ENCODE measurements at places on chromosomes 2 and 18.

GRCh38 chr2:63840081-63840784, 1.5 kb upstream of the UGP2 start:
- DNase-seq, result no peak

- DNase-seq, result no peak
Measured at GRCh38 chr2:220748875-220749479, 823.1 kb downstream of the EPHA4 start.

DNA sequence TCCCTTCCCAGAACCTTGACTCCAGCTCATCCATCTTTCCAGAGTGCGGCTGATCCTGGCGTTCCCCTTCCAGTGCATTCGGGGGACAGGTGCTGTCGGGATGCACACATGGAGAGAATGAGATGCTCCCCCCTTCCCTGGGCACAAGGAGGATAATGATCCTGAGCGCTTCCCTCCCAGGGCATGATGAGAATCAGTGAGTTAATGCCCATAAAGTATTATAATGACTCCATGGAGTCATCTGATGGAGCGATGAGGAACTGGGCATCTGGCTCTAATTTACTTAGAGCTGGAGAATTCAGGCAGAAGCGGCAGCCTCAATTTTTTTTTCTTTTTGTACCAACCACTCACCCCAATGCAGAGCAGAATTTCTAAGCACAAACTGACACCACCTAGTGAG, 79.6 kb upstream of the SKOR2 start:
- DNase-seq, result no peak

DNA sequence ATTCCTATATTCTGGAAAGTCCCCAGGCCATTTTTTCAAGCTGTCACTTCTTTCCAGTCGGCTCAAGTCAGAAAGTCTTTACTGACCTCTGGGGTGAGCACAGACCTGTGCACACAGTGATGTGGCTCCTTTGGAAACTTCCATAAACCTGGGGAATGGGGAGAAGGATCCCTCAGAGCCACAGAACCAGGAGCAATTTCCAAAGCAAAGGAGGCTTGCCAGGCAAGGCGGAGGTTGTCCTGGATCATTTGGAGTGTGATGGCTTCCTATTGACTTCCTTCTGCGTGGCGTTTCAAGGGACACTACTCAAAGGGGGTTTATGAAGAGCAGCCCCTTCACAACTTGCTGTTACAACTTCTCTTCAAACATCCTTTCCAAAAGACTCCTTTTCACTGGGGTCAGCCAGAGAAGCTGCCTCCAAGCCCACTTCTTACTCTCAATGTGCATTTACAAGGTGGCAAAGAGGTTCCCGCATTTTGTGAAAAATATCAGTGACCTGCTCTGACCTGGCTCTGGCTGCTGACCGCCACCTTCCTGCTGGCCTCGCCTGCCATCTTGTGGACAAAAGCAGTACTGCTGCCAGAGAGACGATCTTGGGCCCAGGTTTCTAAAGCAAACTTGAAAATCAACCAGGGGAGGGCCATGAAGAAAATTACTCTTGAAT, 18.2 kb upstream of the TMEM247 start:
- DNase-seq, result peak; percentile 72

DNA sequence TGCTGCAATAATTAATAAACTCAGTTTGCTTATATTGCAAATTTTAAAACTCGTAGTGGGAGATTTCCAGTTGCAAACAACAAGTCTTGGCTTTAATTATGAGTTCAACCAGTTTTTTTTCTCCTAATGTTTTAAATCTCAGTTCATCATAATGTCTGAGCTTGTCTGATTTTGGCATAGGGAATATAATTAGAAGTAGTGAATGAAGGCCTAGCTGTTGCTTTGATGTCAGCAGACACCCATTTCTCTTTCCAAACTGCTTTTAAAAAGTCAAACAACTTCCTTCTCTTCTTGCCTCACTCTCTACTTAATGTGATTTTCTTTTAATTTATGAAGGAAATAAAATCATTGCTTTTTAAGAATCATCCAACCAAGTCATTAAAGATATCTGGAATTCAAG, 1462.1 kb downstream of the DPP10 start:
- no peak for DNase-seq

DNA sequence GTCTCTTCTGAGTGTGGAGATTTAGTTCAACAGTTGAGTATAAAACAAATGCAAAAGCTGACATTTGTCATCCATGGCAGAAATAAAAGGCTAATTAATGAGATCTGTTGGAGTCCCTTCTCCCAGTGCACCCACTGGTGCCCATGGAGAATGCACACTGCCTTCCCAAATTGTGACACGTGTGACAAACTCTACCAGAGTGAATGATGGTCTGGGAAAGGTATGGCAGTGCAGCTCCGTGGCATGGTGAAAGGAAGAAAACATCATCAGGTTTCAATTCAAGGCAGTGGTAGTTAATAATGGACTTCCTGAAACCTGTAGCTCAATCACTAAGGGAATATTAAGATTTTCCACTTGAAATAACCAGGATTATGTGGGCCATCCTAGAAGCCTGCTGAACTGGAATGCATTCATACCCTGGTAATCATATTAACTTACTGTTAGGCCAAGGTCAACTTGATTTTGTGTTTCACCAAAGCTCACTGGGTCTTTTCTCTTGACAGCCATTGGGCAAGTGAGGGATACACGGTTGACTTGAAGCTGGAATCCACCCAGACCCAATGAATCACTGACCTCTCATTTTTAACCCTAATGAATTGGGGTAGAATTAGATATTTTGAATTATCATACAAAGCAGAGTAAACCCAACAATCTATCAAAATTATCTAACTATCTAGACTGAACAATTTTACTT, 167.6 kb downstream of the AFF3 start:
- peak; percentile 17 for DNase-seq

GRCh38 chr2:96409081-96409819, 73.7 kb downstream of the NCAPH start:
- no peak for DNase-seq

Measured in fibroblast of pulmonary artery (primary cell).